ENCODE measurements at places on chromosomes 16 and 17.

GRCh38 chr16:4314532-4315185 is 1.2 kb upstream of the GLIS2 start:
- no peak for DNase-seq

DNA sequence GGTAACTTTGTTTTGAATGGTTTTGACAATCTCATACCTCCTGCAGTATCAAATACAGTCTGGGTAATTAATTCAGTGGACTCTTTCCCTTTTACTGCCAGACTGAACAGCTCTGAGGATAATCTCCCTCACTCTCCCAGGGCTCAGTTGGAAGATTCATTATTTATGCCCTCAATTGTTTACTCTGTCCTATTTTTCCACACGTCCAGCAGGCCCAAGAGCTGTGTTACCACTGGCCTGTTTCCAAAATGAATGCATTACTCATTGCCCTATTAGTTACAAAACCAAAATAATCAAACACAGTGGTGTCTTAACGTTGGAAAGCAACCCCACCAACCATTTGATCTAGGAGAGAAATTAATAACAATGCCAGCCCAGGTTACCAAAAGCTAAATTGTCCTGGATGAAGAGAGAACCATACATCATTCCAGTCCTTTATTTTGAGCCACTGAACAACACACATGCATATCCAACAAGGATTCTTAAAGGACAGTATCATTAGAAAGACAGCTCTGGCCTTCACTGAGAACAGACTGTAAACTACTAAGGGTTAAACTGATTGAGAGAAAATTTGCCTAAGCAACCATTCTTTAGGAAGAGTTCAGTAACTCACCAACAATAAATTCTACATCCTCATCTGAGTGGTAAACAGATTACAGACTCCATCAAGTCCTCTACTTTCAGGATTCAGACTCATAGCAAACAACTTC is 34.5 kb downstream of the FAM222B start:
- peak; percentile 66 for DNase-seq

- no peak for DNase-seq
Measured at GRCh38 chr16:29876594-29877249, 13.7 kb upstream of the CDIPT start.

GRCh38 chr16:77723108-77723514 is 797 bp downstream of the NUDT7 start:
- DNase-seq: peak; percentile 43

DNA sequence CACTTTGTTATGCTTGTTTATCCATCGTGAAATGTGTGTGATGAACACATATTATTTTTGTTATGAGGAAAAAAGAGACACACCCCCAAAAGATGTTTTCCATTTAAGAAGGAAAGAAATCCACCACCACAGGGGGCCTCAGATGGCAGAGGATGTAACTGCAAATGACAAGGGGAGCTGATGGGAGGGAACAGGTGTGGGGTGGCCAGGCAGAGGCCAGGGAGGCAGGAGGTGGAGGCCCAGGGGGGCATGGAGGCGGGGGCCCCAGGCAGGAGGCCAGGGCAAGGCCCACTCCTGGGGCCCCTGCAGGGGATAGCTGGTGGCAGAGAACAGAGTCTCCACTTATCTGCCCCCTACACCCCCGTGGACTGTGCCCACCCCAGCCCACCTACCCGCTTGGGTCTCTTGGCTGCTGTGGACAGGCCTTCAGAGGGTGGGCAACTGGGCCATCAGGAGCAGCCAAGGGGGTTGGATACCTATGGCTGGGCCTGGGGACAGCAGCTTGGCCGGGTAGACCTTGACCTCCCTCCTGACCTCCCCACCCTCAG is 28.0 kb downstream of the PPL start:
- DNase-seq: no peak

DNA sequence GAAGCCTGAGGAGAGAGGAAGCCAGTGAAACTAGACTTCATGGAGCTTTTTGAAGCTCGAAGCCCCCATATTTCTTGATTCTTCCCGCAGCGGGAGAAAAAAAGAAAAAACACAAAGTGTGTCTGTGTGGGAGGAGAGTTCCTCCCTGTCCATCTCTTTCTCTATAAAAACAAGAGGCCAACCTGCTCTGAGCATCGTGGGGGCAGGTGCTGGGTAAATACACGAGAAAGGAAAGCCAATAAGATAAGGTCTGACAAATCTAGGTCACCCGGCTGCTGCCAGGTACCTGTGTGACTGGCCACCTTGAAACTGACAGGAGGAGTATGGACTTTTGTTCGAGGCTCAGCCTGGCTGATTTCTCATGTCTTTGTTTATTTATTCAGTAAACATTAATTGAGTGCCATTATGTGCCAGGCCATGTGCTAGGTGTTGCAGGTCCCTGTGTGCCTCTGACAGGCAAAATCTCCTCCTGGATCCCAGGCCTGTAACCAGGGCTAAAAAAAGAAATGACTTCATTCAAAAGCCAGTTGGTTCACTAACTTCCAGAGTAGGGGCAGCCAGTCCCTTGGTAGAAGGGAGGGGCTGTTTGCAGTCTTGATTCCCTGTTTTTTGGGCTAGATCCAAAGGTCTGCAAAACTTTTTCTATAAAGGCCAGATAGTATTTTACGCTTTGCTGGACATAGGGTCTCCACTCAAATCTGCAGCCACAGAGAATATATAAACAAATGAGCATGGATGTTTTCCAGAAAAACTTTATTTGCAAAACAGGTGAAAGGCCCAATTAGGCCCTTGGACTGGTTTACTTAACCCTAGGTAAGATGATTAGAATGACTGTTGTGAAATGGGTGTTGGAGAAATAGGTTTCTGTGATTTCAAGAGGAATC is 35.6 kb downstream of the YPEL2 start:
- no peak for DNase-seq

DNA sequence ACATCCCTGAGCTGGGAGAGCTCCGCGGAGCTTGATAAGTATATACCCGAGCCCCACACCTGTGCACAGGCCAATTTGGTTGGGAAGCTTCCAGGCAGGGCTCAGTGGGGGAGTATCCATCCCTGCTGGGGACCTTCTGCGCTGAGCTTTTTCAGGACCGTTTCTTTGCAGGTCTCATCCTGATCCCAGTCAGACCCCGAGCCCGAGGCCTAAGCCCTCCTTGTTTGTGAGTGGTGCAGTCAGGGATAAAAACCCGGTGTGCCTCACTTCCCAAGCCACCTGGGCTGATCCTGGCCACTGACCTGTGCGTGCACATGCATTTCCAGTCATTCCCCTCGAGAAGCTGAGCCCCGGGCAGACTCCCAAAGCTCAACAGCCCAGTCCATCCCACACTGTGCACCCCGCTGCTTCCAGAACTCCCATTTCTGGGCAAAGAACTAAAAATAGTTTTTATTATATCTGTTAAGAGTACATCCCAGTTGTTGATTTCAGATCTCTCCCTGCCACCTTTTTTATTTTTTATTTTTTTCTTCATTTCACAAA is 27.3 kb upstream of the NAT9 start:
- DNase-seq: no peak

GRCh38 chr17:32504166-32504990 is 17.6 kb downstream of the CDK5R1 start:
- DNase-seq: no peak

- DNase-seq: no peak
Measured at GRCh38 chr17:82240506-82241182, 11.8 kb downstream of the SLC16A3 start.

GRCh38 chr16:31400191-31400590 is 7.1 kb downstream of the ITGAD start:
- no peak for DNase-seq

DNA sequence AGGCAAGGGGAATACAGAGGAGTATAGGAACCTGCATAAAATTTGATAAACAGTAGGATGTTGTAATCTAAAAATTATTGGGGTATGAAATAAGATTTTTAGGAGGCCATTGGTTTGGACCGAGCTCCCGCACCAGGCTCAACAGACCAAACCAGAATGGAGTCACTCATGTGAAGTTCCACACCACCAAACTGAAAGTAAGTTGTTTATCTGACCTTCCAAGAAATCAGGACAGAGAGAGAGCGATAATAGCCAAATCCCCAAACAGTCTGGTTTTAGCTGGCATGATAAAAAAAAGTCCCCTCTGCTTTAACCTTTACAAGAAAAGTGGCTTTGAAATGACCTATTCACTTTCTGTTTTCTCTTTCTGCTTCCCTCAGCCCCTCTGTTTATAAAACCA is 45.7 kb upstream of the SIAH1 start:
- no peak for DNase-seq

DNA sequence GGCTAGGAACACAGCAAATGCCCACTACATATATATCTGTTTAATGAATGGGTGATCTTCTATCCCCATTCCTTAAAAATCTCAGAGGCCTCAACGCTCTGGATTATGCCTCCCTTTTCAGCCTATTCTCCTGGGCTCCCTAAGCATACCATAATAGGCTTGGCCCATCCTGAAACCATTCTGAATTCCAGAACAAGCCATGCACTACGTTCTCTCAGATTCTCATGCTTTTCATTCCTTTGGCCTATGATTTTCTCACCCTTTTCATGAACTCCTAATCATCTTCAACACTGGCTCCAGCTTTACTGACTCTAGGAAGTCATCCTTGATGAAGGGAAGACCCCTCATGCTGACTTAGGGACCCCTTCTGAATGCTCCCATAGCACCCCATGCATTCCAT is 71.1 kb downstream of the RPGRIP1L start:
- DNase-seq: no peak

- no peak for DNase-seq
Measured at GRCh38 chr16:79500286-79500685, 100.3 kb downstream of the MAF start.

- no peak for DNase-seq
Measured at GRCh38 chr16:58280146-58280845, 14.5 kb downstream of the PRSS54 start.

GRCh38 chr16:19132898-19133297 is 19.1 kb downstream of the ITPRIPL2 start:
- DNase-seq: no peak

DNA sequence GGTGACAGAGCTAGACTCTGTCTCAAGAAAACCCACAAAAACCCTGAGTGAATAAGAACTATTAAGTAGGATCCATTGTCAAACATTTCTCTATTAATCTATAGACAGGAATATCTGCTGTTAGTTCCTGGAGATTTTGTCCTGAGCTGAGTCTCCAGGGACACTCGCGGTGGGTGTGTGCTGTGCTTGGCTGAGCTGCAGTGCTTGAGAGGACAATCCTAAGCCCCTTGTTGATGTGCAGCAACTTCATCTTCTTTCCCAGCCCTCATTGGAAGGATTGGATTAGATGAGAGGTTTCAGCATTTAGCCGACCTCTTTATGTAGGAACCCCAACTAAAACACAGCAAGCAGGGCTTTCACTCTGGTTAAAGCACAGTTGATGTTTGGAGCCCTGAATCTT is 33.3 kb downstream of the NDEL1 start:
- DNase-seq: no peak

DNA sequence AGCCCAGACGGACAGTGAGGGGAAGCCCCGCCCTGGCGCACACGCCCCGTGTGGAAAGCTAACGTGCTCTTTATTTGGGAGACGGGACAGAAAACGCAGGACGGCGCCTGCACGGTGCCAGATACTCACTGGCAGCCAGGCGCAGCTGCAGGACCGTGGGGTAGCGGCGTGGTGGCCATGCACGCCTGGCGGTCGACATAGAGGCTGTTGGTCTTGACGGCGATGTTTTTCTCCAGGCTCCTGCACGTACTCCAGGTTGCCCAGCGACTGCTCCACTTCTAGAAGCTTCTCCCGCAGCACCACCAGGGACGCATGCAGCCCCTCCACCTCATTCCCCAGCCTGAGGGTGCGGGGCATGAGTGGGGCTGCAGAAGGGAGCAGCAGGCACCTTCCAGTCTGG is 5.1 kb upstream of the C1QTNF8 start:
- no peak for DNase-seq

GRCh38 chr16:67726106-67727034 is 7.3 kb upstream of the GFOD2 start:
- DNase-seq: no peak

GRCh38 chr16:51592535-51593300 is 441.6 kb upstream of the SALL1 start:
- no peak for DNase-seq

- DNase-seq: no peak
Measured at GRCh38 chr16:82340531-82340930, 170.5 kb upstream of the MPHOSPH6 start.

DNA sequence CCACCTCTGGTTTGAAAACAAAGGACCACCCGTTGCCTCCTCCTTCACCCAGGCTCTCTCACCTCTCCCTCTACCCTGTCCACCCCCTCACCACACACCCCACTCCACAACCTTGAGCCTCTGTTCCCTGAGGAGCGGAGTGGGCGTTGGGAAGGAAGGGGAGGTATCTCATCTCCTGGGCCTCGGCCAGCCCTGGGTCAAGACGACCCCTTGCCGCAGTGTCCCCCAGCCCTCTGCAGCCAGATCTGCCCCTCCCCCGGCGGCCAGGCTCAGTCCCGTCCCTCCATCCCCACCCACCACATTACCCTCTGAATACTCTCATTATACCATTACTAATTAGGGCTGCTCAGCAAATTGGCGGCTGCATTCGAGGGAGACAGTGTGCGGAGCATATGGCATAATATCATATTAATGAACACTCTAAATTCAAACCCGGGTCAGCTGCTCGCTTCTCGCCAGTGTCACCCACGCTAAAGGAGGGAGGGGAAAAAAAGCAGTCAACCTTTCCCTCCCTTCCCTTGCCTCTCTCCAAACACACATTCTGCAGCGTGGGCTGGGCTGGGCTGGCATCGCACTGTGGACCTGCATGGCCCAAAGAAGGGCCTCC is 123.2 kb upstream of the LHX1 start:
- DNase-seq: no peak

GRCh38 chr17:47009759-47010594 is 30.9 kb upstream of the RPRML start:
- DNase-seq: no peak

- no peak for DNase-seq
Measured at GRCh38 chr17:56291226-56291805, 138.0 kb downstream of the ANKFN1 start.

- DNase-seq: no peak
Measured at GRCh38 chr16:60027351-60027750, 1293.2 kb upstream of the GOT2 start.

GRCh38 chr16:674968-675883 is at the start of gene RHBDL1:
Gene RHBDL1 (plus strand): TSS chr16:675671. CDS start chr16:675791, 120 bp downstream.
- DNase-seq: no peak

DNA sequence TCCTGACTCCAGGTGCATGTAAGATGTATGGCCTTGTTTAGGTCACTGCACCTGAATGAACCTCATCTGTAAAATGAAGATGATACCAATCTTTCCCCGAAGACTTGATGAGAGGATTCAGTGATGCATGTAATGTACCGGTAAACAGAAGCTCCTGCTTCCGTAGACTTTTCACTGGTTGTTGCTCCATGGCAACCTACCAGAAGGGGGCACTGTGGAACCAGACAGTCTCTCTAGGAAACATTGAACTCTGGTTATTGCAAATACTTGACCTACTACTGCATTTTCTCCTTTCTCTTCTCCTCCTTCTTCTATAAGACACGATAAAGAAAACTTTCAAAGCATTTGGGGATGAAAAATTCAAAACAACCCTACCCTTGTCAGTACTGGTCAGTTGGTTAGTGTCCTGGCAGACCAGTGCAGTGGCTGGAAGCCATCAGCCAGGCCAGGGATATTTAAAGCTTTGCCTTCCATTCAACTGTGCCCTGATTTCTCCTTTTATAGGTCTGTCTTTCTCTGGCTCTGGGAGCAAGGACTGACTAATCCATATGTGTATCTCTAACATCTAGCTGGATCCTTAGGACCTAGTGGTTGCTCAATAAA is 667.4 kb upstream of the SALL1 start:
- peak; percentile 44 for DNase-seq
